ENCODE measurements at places on chromosomes 16 and 17.

- DNase-seq: no peak
These were observed at the start of gene ADAM11 for GRCh38 chr17:44758414-44759085. ADAM11 (plus strand) TSS chr17:44758988; CDS start chr17:44759200, 212 bp downstream.

- no peak for DNase-seq
These were observed 12.0 kb upstream of the ANKFN1 start for GRCh38 chr17:56141046-56141839.

GRCh38 chr17:42017866-42018200 is 594 bp upstream of the DNAJC7 start:
- DNase-seq: no peak

DNA sequence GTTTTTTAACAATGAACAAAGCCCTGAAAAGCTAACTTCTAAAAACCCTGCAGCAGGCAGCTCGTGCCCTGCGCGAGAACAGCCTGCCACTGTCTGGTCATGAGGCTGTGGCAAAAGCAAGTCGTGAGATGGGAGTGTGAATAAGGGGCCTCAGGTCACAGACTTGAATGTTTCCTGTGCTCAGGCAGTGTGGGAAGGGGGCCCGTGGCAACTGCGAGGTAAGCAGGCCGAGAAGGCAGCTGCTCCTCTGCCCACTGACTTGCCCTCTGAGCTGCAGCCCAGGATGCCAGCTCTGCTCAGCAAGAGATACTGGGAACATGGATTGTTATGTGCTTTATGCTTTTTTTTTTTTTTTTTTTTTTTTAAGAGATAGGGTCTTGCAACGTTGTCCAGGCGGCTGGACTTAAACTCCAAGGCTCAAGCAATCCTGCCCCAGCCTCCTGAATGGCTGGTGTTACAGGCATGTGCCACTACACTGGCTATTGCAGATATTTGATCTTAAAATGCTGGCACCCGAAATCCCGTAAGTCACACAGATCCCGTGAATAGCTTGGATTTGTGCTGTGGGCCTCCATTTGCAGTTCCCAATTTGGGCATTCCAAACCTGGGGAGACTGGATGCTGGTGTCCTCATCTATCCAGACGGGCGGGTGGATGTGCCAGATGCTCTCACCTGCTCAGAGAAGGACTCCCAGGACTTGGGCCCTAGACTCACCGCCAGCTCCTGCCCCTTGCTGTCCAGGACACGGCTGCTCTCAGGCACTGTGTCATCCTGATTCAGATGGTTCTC is 44.0 kb downstream of the UBN1 start:
- no peak for DNase-seq

GRCh38 chr16:67449336-67449735 is 18.4 kb downstream of the HSD11B2 start:
- DNase-seq: no peak

GRCh38 chr16:57462978-57463362 is 491 bp downstream of the POLR2C start:
- no peak for DNase-seq

GRCh38 chr16:47599512-47599911 is 138.4 kb downstream of the PHKB start:
- DNase-seq: no peak

DNA sequence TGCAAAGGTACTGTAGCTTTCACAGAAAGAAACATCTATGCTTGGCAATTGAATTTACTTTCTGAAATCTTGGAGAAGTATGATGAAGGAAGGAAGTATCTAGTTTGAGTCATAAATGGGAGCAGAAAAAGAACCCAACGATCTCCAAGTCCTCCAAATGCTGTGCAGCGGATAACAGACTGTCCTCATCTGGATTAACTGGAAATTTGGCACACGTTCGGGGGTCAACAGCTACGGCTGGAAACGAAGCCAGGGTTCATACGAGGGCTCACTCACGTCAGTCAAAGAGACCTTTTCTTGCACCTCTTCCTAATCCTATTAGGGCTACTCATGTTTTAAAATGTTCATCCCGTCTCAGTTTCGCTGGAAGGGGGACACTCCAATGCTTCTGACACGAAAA is 152.0 kb downstream of the ZFHX3 start:
- no peak for DNase-seq

- no peak for DNase-seq
These were observed 212.2 kb upstream of the FOXF1 start for GRCh38 chr16:86297866-86298757.

DNA sequence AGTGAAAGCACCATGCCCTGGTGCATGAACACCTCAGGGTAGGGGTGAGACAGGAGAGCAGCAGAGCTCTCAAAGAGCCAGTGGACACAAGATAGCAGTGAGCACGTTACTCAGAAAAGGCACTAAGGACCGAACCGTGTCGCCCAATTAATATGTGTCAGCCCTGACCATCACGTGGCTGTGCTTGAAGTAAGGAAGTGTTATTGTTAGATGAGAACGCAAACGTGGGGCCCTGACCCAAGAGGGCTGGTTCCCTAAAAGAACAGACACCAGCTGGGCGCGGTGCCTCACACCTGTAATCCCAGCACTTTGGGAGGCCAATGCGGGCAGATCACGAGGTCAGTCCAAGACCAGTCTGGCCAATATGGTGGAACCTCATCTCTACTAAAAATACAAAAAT is 16.3 kb downstream of the AXIN1 start:
- no peak for DNase-seq

GRCh38 chr16:48272837-48273421 is 25.6 kb upstream of the ABCC11 start:
- no peak for DNase-seq

DNA sequence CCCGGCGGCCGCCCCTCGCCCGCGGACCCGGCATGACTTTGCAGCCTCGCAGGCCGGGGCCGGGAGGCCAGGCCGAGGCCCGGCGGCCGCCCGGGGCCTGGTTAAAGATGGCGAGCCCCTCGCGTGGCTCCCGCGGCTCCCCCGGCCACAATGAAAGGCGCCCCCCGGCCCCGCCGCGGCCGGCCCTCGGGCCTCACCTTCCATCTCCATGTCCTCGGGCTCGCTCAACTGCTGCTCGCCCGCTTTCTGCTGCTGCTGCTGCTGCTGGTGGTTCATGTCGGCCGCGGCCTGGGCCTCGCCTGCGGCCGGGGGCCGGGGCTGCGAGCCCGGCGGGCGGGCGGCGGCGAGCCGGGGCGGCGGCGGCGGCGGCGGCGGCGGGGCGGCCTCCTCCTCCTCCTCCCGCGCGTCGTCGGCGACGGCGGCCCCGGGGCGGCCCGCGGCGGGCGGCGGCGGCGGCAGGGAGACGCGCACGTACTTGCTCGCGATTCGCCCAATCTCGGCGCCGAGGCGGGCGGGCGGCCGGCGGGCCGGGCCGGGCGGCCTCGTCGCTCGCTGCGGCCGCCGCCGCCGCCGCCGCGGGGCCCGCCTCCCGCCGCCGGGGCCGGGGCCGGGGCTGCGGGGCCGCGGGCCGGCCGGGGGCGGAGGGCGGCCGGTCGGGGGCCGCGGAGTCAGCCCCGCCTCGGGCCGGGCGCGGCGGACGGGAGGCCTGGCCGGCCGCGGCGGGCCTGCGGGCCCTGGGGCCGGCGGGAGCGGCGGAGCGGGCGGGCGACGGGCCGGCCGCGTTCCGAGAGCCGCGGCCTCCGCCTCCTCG is 491 bp downstream of the USP7 start:
- peak; percentile 22 for DNase-seq

DNA sequence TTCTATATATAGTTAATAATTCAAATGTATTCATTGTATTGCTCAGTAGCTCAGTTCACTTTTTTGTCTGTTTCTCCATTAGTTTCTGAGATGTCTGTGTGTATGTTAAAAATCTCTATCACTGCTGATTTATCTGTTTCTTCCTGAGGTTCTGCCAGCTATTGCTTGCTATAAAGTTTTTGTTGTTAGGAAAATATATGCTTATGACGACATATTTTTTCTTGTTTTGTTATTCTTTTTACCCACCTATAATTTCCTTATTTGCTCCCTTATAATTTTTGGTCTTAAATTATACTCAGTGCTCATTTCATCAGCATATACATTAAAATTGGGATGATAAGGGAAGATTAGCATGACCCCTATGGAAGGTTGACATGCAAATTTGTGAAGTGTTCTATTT is 200.6 kb downstream of the GSG1L start:
- no peak for DNase-seq

- peak; percentile 24 for DNase-seq
These were observed 718 bp downstream of the NDUFAB1 start for GRCh38 chr16:23595246-23595950.

GRCh38 chr16:11149011-11149616 is 106.9 kb downstream of the SOCS1 start:
- peak; percentile 16 for DNase-seq

DNA sequence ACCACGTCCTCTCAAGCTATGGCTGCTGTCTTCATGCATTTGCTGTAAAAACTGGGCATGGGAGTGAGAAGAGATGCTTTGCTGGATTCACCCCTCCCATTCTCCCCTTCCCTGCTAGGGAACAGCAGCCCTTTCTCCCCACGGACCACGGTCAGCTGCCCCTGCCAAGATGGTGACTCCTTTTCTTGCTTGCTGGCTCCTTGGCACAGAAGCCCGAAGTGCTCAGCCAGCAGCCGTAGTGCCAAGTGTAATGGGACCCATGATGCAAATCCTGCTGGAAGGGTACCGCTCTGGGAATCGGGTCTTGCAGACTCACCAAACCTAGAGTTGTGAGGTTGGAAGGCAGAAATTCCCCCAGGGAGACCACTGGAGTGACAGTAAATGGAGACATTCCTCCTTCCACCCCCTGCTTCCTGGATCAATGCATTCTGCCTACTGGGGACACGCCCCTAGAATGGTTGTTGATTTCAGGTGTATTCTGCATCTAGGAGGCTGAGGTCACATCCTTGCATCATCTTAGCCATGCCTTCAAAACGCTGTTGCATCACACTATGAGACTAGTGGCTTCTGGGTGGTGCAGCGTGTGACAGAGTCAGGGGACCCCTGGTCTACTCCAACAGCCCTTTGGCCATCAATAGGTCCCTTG is 63.0 kb upstream of the CBX4 start:
- DNase-seq: no peak

DNA sequence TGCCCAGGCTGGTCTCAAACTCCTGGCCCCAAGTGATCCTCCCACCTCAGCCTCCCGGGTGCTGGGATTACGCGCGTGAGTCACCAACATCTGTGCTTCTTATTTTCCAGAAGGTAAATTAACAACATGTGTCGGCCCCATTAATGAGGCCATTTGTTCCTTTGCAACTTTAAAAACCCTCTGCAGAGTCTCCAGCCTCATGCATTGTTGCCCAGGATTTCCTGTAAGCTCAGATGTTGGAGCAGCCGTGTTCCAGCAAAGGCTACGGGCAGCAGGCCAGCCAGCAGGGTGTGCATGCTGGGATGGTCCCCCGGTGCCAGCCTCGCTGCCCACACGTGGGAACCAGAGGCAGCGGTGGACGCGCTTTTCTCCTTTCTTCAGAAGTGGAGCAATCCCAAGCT is 19.1 kb upstream of the HEXD start:
- DNase-seq: no peak

DNA sequence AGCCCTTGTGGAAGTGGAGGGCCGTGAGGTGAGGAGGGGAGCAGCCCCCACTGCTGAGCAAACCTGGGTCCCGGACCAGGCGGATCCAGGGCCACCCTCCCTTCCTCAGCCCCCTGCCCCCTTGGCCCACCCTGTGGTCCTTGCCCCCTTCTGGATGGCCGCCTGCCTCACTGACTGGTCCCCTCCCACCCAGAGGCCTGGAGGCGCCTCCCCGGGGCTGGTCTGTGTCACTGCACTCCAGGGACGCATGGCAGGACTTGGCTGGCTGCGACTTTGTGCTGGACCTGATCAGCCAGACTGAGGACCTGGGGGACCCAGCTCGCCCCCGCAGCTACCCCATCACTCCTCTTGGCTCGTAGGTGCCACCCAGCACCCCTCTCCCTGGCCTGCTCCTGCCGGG is 19.2 kb upstream of the SMIM5 start:
- no peak for DNase-seq

- no peak for DNase-seq
These were observed 14.5 kb downstream of the PSKH1 start for GRCh38 chr16:67907397-67908180.

DNA sequence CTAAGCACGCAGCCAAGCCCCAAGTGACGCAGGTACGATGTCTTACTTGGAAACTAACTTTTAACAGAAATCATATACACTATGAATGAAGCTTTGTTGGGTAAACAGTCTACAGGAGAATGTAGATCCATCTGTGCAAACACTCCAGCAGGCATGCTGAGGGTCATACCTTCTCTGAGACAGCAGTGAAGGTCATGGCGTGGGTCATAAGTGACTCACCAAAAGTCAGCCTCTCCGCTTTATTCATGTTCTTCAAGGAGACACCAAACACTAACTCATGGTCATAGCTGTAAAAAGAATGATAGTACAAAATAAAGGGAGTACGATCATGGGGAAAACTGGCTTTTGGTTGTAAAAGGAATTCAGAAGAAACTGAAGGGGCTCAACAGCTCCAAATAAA is 20.6 kb downstream of the BLMH start:
- DNase-seq: peak; percentile 54

DNA sequence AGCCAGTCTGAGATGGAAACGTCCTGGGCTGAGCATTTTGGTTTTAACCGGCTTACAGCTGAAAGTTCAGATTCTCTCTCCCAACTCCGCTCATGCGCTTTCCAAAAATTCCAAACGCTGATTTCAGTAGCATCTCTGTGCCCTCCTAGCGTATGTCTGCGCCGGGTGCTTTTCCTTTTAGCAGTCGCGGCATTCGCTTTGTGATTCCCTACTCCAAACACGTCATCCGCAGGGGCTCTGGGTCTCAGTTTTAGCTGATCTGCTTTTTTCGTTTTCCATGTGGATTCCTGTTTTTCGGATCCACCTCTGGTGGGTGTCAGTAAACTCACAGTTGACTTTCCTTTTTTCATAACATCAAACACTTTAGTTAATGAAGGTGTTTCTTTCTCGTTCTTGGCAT is 22.1 kb upstream of the TVP23A start:
- no peak for DNase-seq

- DNase-seq: no peak
These were observed 367.6 kb downstream of the CDH11 start for GRCh38 chr16:64754279-64754678.

GRCh38 chr16:15609286-15609649 is 33.7 kb downstream of the MARF1 start:
- no peak for DNase-seq

GRCh38 chr17:28427371-28427770 is 21.4 kb upstream of the SLC46A1 start:
- DNase-seq: no peak

- no peak for DNase-seq
These were observed 347.5 kb upstream of the ASIC2 start for GRCh38 chr17:33640629-33641028.

DNA sequence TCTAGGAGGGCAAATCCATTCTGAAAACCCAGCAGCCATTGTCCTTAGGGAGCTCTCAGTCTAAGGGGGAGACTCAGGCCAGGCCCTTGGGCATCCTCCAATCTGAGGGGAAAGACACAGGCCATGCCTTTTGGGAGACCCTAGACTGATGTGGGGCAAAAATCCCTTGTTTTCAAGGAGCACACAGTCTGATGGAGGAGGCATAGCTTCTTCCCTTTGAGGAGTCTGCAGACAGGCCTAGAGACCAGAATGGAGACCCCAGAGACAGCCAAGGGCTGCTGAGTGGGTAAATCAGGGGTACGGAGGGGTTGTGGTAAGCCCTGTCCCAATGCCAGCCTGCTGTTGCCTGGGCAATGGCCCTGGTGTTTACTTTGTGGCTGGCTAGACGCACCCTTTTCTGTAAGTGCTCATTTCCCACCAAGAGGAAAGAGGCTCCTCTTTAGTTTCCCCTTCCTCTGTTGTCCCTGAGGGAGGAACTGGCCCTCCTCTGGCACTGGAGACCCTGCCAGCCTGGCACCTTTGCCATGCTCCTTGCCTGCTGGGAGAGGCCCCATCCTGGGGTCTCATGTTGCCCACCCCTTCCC is 19.3 kb downstream of the ARHGAP23 start:
- DNase-seq: no peak

GRCh38 chr16:31458073-31458843 is 1.0 kb upstream of the ARMC5 start:
- DNase-seq: peak; percentile 54
